ENCODE measurements at places on chromosomes 2 and 18.

GRCh38 chr2:144452989-144453336, 67.0 kb downstream of the ZEB2 start:
- no peak for DNase-seq

DNA sequence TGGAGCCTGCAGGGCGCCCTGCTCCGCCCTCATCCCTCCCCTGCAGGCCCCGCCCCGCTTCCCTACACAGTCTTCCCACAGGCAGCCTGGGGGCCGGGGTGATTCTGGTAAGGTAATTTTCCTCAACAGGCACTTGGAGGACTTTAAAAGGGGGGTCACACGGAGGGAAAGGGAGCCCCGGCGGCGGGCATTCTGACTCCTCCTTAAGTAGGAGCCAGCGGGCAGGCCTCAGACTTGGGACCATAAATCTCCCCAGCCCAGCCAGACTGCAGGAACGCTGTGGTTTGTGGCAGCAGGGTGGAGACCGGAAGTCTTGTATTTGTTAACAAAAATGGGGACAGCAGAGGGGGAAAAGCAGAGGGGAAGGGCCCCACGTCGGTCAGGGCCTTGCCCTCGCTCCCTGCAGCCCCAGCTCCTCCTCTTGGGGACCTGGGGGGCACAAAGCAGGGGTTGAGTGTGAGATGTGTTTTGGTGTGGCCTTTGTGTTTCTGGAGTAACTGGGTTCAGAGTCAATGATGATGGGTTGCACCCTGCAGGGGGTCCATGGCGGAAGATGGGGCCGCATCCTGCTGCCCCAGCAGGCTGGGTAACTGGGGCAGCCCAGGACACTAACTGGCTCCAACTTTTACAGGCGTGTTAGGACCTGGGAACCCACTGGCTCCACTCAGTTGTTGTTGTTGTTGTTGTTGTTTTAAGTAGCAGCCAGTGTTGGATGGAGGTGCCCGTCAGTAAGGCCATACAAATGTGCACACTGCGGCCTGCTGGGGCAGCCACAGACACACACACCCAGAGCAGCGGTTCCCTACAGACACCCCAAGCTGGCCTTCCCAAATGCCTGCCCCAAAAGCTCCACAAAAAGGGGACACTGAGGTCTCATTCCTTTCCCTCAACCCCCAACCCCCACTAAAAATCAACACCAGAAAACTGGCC, 27.7 kb downstream of the SMAD7 start:
- DNase-seq, result no peak

DNA sequence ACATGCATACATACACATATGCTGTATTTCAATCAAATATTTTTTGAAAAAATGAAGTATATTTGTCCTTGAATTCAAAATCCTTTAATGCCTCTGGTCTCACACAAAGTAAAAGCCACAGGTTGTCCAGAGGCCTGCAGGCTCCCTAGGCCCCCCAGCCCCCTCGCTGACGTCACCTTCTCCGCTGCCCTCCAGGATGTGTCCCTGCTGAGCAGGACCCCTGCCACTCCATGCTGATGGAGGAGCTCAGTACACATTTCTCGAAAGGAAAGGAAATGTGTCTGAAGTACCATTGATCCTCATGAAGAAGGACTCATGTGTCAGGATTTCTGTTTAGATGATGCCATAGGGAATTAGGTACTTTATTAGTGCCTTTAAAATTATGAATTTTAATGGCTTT, 212.1 kb downstream of the LDLRAD4 start:
- DNase-seq, result no peak

GRCh38 chr2:202442882-202443281, 66.8 kb downstream of the BMPR2 start:
- DNase-seq, result no peak
